ENCODE measurements at places on chromosomes 5 and 9.

DNA sequence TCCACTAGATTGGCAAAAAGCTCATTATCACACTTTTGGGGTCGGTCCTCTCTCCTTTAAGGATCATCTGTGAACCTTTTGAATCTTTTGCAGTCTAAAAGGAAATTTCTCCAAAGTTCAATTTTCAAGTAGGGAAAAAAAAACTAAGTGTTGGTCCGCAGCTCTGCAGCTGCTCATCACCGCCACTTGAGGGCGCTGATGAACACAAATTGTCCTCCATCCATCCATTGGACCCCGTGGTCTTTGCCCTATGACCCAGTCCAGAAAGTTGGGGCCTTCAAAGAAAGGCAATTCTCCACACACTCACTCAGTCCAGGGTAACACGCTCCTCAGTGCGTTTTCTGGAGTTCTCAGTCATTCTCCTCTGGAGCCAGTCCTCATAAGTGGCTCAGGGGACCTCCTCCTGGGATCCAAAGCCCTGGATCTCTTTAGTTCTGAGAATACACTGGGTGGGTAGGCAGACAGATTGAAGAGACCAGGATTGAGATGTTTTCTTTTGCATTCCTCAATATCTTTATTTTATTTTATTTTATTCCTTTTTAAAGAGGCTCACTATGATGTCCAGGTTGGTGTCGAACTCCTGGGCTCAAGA is 63.6 kb upstream of the SLC28A3 start:
- DNase-seq = no peak

DNA sequence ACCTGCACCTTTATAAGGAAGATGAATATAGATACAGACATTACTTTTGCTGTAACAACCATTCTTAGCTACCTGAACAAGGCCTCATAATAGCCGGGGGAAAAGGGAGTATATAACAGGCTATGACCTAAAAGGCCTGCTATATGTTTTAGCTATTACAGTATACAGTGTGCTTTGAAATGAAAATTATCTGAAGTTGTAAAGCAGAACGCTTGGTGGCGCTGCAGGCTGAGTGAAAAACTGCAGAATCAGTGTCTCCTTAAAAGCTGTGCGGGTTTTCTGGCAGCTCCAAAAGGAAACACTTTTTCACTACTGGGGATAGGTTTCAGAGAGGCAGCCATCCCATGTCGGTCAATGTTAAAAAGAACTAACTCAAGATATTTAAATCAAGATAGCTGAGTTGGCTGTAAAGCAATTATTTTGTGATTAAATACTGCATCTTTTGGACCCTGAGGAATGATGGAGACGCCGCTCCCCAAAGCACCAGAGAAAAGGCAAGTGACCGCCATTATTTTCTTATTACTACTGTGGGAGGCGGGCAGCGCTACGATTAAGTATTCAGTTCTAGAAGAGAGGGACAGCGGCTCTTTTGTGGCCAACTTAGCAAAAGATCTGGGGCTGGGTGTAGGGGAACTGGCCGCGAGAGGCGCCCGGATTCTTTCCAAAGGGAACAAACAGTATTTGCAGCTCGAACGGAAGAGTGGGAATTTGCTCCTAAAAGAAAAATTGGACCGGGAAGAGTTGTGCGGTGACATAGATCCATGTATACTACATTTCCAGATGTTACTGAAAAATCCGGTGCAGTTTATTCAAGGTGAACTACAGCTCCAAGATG is 5.9 kb downstream of the PCDHB6 start:
- peak; percentile 7 for DNase-seq

- no peak for DNase-seq
Measured at GRCh38 chr5:177588413-177588909, 3.5 kb upstream of the TMED9 start.

GRCh38 chr9:126401107-126401506 is 74.5 kb downstream of the MVB12B start:
- no peak for DNase-seq

GRCh38 chr9:131608493-131609037 is 63.2 kb downstream of the PRRT1B start:
- DNase-seq = peak; percentile 86

DNA sequence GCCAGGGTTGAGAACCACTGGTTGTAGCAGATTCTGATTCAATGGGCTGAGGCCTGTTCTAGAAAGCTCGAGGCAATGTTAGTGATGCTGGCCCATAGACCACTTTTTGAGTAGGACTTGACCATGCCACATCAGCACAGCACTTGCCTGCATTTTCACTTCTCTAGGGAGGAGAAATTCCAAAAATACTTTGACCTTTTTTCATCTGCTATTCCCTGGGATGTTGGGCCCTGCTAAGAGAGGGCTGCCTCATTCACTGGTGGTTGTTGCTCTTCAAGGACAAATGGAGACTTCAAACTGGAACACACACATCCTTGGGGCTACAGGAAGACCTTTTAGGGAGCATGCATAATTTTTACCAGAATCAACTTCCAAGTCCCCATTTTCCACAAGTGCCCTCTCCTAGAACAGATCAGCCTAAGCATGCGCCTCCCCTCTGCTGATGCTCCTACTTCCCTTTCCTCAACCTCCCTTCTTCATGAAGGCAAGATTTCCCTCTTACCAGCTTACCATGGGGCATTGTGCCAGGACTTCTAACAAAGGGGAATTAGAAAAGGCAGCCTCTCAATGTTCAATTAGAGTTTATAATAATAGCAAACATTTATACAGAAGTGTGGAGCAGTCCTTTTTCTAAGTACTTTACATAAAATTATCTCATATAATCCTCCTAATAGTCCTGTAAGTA is 12.7 kb upstream of the TGFBI start:
- DNase-seq = no peak

DNA sequence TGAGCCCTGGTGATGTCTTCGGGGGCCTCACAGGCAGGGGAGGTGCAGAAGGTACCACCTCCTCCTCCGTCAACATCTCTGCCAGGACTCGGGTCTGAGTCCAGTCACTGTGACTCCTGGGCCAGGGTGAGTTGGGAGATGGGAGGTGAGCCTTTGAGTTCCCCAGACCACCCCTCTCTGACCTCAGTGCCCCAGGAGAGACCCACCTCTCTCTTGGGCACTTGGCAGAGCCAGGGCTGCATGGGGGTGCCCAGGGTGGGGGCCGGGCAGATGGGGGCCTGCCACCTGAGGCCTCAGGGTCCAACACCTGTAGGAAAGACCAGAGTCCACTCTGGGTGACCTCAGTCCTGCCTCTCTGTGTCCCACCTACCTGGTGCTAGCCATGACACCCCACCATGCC is 6.8 kb downstream of the KIF12 start:
- DNase-seq = no peak

DNA sequence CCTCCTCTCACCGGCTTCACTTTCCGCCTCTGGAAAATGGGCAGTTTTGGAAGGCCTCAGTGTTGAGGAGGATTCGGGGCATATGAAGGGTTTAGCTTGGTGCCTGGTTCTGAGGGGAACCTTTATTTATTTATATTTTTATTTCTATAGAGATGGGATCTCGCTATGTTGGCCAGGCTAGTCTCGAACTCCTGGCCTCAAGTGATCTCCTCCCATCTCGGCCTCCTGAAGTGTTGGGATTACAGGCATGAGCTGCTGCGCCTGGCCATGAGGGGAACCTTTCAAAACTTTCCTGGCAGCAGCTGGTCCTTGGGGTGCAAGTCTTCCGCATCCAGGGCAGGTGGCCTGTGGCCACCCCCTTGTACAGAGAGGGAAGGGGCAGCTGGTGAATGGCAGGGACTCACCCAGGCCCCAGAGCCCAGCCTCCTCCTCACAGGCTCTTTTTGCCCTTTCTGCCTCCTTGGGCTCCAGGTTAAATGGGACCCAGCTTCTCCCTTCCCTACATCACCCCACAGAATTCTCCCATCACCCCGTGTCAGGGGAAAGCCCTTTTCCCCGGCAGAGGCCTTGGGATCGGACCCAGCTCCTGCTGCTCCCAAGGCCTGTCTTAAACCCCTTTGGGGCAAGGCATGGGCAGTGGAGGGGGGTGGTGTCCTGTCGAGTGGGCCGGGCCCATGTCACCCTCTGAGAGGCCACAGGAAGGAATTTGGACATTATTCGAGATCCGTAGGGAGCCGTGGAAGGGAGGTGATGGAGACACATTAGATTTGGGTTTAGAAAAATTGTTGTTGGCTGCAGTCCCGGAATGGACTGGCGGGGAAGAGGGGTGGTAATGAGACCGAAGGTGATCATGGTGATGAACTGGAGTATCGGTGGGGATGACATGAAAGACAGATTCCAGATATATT is 5.9 kb downstream of the NCS1 start:
- no peak for DNase-seq

DNA sequence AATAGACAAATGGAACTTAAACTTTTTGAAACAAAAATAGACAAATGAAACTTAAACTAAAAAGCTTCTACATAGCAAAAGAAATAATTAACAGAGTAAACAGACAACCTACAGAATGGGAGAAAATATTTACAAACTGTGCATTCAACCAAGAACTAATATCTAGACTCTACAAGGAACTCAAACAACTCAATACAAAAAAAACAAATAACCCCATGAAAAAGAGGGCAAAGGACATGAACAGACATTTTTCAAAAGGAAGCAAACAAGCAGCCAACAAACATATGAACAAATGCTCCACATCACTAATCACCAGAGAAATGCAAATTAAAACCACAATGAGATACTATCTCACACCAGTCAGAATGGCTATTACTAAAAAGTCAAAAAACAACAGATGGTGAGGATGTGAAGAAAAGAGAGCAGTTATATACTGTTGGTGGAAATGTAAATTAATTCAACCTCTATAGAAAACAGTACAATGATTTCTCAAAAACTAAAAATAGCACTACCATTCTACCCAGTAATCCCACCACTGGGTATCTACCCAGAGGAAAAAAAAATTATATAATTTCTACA is 170.8 kb upstream of the RGMB start:
- DNase-seq = no peak
